Kidney tubule cell (primary cell): ENCODE measurements at places on chromosomes 5 and 9.

GRCh38 chr9:5799314-5799713 lies 33.6 kb downstream of the ERMP1 start:
- DNase-seq, result peak; percentile 48

- DNase-seq, result no peak
Observed at GRCh38 chr9:124359855-124360678, 55.2 kb downstream of the PSMB7 start.

DNA sequence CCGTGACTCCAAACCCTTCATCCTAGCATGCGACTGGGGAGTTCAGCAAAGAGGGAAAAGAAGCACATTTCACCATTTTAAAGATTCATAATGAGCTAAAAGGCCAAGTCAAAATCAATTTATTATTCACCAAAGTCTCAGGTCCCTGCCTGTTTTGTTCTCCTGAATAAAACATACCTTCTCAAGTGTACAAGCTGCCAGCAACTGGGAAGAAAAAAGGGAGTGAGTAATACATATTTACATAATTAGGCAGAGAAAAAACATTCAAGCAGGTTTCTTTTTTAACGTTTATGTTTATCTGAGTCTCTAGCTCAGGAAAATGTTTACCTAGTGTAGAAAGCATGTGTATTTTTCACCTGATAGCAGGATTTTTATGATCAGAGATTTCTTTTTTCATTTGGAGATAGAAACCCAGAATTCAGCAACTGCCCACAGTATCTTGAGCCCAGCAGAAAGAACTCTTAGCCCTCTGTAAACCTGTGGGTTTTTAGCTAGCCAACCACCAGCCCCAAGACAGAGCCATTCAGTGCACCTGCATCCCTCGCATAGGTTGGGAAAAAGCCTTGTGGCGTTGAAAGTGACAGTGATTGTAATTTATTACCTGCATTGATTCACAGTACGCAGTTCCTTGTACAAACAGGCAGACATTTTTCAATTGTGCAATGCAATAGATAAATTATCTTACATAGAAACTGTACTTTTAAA lies 117.9 kb upstream of the GRIA1 start:
- DNase-seq, result no peak

DNA sequence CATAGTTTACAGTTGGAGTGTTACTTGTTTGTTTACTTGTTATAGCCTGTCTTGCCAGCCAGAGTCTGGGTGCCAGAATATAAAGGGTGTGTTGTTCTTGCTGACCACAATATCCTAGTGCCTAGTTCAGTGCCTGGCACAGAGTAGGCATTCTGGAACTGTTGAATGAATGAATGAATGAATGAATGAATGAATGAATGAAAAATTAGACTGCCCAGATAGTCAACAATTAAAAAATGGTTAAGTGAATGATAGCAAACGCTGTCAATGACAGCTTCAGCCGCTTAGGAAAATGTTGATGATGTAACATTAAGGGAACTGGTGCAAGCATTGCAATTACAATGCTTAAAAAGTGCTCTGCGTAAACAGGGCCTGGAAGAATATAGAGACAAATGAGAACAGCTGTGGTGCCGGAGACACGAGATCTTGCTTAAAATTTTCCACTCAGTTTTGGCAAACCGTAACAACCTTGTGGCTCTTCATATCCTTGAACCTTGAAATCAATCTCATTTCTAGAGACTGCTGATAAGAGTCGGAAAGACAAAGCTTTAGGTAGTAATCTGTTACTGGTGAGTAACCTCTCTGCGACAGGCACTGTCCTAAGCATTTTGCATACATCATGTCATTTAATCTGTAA lies 4.7 kb upstream of the TTLL11 start:
- no peak for DNase-seq

GRCh38 chr5:103503066-103503465 lies 59.5 kb downstream of the NUDT12 start:
- no peak for DNase-seq

DNA sequence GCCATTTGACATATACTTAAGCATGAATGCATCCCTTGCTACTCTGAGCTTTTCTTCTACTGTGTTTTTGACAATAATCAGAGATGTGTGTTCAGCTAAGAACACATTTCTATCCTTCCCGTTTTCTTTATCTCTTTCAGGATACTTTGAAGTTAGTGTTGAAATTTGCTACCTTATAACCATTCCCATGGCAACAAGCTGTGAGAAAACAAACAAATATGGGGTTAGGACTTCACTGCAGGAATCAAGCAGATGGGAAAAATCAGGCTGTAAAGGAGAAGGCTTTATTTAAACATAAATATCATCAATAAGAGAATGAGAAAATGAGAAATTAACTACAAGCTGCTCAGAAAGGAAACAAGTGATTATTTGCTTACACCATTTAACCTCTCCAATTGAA lies 35.2 kb downstream of the ZCCHC9 start:
- DNase-seq, result no peak

DNA sequence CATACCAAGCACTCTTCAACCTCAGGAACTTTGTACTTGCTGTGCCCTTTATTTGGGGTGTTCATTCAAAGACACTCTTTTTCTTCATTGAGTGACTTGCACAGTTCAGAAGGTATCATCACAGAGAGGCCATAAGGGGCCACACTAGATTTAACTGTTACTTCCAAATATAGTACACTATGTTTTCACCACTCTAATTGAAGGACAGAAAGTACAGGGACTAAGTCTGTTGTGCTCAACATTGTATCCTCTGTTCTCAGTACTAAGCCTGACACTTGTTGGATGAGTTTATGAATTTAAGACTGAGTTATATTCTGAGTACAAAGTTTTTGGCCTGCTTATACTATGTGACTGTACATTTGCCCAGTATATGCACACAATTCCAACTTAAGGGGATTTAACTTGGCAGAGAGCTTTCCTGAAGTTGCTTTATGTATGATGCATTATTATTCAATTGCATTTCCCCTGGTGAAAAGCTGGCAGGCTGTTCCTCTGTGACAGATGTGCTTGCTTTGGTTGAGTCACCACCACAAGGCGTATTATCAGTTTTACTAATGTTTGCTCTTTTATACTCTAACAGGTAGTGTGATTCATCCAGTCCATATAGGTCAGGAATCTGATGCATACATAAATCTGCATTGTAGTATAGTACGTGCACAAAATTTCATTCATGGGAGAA lies 714.8 kb downstream of the TLR4 start:
- peak; percentile 41 for DNase-seq
